Adrenal gland (tissue), 19 donors: ENCODE measurements at places on chromosomes 13 and 19. TPM values are rescaled to one million over a fixed set of nuclear protein-coding genes. Genes with fewer than 3 reads are reported as not detected.

DNA sequence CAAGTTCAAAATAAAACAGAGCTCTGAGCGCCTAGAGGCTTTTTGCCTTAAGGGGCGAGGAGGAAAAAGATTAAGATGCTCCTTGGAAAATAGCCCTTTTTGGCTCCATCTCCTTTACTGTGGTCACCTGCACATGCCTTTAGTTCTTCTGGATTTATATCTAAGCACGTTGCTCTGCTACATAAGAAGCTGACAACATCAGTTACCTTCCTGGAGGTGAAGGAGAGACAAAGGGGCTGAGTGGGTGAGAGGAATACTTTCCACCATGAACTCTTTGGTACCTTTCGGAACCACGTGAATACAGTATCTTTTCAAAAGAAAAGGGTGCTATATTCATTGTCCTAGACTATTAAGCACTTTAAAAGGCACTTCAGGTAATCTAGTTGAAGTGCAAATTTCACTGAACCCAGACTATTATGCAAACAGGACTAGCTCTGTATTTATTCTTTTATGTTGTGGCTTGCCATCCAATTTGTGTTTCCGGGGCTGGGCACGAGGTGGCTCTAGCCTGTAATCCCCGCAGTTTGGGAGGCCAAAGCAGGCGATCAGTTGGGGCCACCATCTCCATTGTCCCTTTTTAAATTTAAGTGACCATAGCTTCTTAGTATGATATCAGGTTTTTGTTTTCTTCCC is 201.5 kb downstream of the TM9SF2 start:
- DNase-seq = no peak

GRIN3B gene
- total RNA-seq = not detected

ZNF568 gene
- total RNA-seq = 15.6 TPM

FAAP24 gene
- 2.1 TPM for total RNA-seq

- no peak for DNase-seq
Measured at GRCh38 chr13:99439048-99439447, 62.2 kb upstream of the TM9SF2 start.

MATK gene
- 0.97 TPM for total RNA-seq

DNA sequence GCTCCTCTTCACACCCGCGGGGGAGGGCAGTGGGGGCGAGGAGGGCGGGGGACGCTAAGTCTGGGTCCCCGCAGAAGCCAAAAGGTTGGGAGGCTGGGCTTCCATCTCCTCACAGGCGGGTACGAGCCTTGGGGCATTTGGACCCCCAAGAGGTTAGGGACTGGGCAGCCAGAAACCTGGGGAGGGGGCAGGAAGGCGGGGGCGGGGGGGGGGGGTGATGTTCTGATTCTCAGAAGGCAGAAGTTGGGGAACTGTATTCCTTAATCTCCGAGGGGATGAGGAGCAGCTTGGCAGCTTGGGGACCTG is 5.1 kb downstream of the BCL3 start:
- DNase-seq = no peak

ZNF571 gene
- 6.8 TPM for total RNA-seq

DNA sequence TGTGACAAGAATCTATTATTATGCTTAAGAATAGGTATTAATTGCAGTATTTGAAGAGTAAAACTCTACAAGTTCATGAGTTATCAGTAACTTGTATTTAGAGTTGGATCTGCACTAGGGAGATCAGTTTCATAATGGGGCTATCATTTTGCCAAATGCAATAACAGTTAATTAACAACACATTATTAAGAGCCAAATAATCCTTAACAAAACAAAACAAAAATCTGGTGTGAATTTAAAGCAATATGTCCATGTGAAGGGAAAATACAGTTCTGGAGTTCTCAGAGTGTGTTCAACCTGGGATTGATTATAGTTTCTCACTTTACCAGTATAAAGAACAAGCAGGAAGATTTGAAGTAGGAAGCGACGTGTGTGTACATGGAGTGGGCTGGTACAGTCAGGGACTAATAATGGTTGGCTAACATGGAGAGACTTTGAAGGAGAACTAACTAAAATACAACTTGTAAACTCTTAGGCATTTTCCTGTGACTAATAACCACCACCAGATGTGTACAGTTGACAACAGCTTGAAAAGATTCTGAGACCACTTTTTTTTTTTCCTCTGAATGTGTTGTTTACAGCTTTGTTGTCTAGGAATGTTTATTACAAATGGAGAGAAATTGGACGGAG is 58.5 kb downstream of the POSTN start:
- no peak for DNase-seq

DNA sequence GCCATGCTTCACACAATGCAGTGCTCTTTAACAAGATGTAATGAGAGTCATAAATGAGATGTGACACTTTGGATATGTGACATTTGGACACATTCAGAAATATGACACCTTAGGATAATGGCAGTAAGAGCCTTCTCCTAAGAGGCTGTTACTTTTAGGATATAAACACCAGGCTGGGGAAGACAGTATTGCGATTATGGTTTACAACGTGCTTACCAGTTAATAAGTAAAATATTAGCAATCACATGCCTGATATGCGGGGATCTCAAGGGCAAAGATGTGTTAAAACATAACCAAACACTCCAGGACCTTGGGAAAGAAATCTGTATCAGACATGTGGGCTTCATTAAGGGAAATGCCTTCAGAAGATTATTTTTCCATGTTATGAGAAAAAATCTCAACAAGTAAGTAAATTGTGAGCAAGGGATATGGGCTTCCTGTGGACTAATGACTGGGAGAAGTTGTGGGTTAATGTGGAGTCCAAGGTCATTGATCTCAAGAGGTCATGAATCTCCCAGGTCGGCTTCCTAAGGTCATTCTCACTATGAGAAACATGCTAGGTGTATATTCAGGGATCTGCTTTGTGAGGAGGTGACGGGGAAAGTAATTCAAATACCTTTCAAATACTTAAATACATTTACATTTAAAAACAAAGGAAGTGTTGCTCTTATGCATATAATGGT is 105.3 kb downstream of the STARD13 start:
- DNase-seq = no peak

GRCh38 chr13:32581177-32581786 is 5.0 kb upstream of the PDS5B start:
- no peak for DNase-seq

GRCh38 chr19:7787141-7787540 is 24.1 kb downstream of the CLEC4M start:
- DNase-seq = peak; percentile 92

DNA sequence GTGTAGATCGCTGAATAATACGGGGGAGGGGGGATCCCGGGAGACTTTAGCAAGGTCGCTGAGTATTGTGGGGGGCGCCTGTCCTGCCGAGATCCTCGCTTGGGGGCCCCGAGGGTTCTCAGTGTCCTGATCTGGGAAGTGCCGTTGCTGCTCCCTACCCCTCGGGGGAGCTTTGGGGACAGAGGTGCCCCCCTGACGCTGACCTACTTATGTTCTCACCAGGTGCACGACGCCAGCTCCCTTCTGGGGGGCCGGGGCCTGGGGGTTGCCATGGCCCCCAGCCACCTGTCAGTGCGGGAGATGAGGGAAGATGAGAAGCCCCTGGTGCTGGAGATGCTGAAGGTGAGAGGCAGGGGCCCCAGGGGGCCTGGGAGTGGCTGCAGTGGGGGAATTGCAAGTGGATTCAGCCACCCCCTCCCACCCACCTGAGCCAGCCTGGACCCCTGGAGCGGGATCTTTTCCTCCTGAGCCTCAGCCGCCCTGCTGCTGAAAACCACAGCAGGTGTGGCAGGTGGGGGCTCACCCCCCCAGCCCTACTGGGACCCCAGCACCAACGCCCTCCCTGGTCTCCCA is 537 bp downstream of the NAT14 start:
- DNase-seq = no peak

GRCh38 chr13:26012995-26013394 is 38.8 kb downstream of the SHISA2 start:
- no peak for DNase-seq

CEACAM5 gene
- total RNA-seq = 0.42 TPM

- no peak for DNase-seq
Measured at GRCh38 chr13:83975655-83976165, 93.4 kb upstream of the SLITRK1 start.

GRCh38 chr19:28403690-28404089 is 809.3 kb downstream of the UQCRFS1 start:
- no peak for DNase-seq

- no peak for DNase-seq
Measured at GRCh38 chr19:56972291-56972841, 131.8 kb upstream of the PEG3 start.

KLK3 gene
- 4.0 TPM for total RNA-seq

GRCh38 chr13:79988573-79988972 is 352.4 kb downstream of the SPRY2 start:
- no peak for DNase-seq

DNA sequence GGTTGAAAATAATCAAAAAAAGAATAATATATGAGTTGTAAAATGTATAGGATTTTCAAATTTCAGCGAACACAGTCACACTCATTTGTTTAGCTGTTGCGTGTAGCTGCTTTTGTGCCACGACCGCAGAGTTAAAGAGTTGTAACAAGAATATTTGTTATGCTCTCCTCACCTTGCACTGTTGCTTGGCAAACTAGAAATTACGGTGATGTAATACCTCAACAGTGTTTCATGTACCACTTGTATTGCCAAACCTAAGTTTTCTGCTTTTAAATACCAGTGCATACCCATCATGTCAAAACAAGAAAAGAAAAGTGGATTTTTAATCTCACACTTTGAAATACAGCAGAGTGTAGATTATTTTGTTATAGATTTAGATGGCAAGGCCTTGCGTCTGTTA is 201.1 kb downstream of the NBEA start:
- no peak for DNase-seq

BEST2 gene
- total RNA-seq = not detected

DCLK1 gene
- total RNA-seq = 1.0 TPM

- DNase-seq = no peak
Measured at GRCh38 chr19:7177926-7178325, 108.4 kb downstream of the ZNF557 start.
